ENCODE measurements at places on chromosomes 3 and 15.

DNA sequence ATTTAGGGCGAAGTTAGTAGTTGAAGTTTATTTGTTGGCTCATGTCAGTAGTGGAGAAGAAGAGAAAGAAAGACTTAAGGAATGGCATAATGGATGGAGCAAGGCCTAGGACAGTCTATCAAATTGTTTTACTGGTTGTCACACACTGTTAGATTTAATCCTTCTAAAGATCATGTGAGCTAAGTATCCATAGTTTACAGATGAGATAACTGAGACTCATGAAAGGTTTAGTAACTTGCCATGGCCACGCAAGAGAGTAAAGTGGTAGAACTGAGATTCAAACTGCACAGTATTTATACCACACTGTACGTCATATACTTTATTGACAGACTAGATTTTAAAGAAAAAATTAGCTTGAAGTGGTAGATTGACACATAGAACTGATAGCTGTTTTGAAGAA is 11.4 kb downstream of the SPRED1 start:
- DNase-seq: peak; percentile 9

DNA sequence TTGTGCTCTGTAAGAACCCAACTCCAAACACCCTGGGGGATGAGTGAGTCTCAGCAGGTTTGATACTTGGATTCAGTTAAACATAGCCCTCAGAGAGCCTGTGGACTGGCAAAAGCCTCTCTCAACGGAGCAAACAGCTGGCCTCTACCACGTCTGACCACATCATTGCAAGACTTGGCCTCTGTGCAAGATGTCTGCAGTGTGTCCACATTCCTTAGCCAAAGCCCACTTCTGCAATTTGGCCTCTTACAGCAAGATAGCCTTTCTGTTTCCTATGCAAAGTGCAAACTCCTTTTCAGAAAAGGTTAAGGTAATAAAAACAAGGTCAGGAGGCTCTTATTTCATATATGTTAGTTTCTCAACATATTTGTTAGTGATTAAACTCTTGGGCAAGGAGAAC is 27.9 kb downstream of the FBN1 start:
- DNase-seq: peak; percentile 52

DNA sequence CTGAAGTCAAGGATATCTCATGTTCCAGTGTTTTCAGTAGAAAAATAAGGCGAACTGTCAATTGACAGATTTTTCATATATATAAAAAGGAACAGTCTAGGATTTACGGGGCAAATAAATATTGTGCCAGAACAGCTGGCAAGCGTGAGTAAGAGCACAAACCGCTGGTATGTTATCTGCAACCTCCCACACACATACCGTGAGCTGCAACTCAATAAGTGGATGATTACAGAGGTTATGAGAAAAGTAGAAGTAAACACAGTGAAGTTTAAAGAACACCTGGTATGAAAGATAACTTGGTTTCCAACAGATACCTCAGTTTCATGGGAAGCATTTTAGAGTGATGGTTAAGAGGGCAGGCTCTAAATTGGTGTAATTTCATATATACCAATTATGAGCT is 733.4 kb downstream of the TUSC7 start:
- no peak for DNase-seq

- no peak for DNase-seq
Measured at GRCh38 chr15:79844221-79844620, 52.6 kb downstream of the MTHFS start.

- no peak for DNase-seq
Measured at GRCh38 chr3:172456404-172456803, 8.1 kb upstream of the GHSR start.

DNA sequence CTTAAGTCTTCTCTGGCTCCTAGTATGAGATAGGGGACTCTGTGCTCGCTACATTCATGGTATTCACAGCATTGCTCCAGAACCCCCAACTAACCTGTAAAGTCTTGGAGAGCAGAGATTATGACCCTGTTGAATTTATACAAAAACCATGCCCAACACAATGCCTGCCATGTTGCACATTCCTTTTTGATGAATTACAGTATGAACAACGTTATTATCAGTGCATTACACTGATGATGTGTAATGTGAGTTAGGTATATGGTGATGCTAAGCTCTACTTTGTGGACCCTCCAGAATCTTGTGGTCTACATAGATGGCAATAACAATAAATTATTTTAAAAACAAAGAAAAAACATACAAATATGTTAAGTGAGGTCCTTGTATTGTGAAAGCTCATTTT is 64.3 kb downstream of the EOMES start:
- DNase-seq: peak; percentile 74

- DNase-seq: peak; percentile 28
Measured at GRCh38 chr3:33417066-33417673, 23.0 kb downstream of the UBP1 start.

- no peak for DNase-seq
Measured at GRCh38 chr3:192215-192929, 4.2 kb upstream of the CHL1 start.

- no peak for DNase-seq
Measured at GRCh38 chr3:186896875-186897274, 33.5 kb upstream of the ST6GAL1 start.
